ENCODE measurements at places on chromosomes 3 and 15. TPM values are rescaled to one million over a fixed set of nuclear protein-coding genes. Genes with fewer than 3 reads are reported as not detected.

DNA sequence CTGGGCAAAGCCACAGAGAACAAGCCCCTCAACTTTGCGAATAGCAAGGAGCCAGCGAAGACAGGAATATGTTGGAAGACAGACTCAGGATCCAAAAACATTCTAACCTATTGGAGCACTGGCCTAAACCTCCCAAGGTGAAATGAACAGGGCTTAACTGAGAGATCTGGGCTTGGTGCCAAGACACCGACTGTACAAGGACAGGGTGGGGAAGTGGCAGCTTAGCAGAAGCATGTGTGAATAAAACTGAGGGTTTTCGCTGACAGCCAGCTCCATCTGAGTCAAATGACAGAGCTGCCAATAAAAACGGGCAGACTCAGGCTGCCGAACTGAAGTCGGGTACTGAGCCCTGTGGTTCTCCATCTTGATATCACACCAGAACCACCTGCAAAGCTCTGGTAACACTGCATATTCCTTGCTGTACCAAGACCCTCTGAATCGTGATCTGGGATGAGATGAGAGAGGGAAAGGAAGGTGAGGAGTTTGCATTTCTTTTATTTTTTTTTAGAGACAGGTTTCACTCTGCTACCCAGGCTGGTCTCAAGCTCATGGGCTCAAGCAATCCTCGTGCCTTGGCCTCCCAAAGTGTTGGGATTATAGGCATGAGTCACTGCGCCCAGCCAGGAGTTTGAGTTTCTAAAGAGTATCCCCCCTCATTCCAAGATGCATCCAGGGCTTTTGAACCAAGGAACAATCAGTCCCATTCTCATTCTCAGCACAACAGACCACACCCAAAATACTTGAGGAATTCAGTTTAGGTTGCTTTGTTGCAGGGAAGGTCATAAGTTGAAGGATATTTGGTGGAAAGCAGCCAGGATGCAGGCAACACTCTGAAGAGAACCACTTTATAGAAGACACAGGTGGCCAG lies 6.0 kb upstream of the PLCB2 start:
- H3K36me3 ChIP-seq: no peaks in the 10 kb centered on the region
- H3K4me1 ChIP-seq: no peaks in the 10 kb centered on the region

- no peaks in the 10 kb centered on the region for H3K36me3 ChIP-seq
- no peak overlapping the region for H3K4me3 ChIP-seq
- no peaks in the 10 kb centered on the region for H3K4me1 ChIP-seq
- no peak overlapping the region for H3K27ac ChIP-seq
These were observed 1013.6 kb downstream of the ROBO1 start for GRCh38 chr3:78754066-78754743.

DNA sequence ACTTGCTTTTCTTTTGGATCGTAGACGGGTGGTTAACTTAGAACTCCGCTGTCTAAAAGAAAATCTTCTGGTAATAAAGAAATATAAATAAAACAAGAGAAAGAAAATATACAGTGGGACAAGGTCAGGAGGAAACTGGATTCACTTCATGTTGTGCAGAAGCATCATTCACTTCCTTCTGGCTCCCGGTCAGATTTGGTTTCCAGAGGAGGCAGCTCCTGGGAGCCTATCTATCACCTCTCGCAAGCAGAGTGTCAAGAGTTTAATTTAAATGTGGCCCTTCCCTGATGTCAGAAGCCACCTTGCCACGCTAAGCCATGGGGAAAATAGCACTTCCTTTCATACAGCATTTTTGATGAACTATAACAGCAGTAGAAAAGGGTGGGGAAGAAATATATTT lies 139.1 kb downstream of the NSMCE3 start:
- no peaks in the 10 kb centered on the region for H3K36me3 ChIP-seq
- H3K27me3 ChIP-seq: no peaks in the 10 kb centered on the region
- H3K4me1 ChIP-seq: no peaks in the 10 kb centered on the region
- no peak overlapping the region for H3K4me3 ChIP-seq
- no peak for DNase-seq

DNA sequence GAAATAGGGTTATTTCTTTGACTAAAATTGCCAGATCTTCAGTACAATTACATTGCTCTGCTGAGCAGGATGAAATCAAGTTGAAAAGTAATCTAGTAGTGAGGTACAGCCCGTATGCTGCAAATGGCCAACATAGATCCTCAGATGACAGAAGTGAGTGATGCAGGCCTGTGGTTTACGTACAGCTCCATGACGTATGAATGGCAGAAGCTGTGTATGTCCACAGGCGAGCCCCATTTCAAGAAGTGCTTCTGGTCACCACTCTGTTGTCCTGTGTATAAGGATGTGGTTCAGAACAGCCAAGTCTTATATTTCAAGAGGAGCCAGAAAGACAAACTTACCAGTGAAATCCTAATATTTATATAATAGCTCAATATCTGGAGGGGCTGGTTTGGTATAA lies 9.2 kb downstream of the CD86 start:
- no peaks in the 10 kb centered on the region for H3K36me3 ChIP-seq
- H3K27ac ChIP-seq: no peak overlapping the region
- H3K27me3 ChIP-seq: no peaks in the 10 kb centered on the region
- no peaks in the 10 kb centered on the region for H3K4me1 ChIP-seq
- no peak overlapping the region for H3K4me3 ChIP-seq

GRCh38 chr3:134376786-134377426 lies 2.7 kb upstream of the AMOTL2 start:
- H3K27ac ChIP-seq: no peak overlapping the region
- no peaks in the 10 kb centered on the region for H3K36me3 ChIP-seq
- no peak overlapping the region for H3K4me3 ChIP-seq
- no peaks in the 10 kb centered on the region for H3K4me1 ChIP-seq
- peak; percentile 36 for DNase-seq
- no peaks in the 10 kb centered on the region for H3K27me3 ChIP-seq

- no peak overlapping the region for H3K27ac ChIP-seq
- no peak overlapping the region for H3K4me3 ChIP-seq
- H3K27me3 ChIP-seq: no peaks in the 10 kb centered on the region
These were observed 344.3 kb upstream of the UMPS start for GRCh38 chr3:124385996-124386395.

DNA sequence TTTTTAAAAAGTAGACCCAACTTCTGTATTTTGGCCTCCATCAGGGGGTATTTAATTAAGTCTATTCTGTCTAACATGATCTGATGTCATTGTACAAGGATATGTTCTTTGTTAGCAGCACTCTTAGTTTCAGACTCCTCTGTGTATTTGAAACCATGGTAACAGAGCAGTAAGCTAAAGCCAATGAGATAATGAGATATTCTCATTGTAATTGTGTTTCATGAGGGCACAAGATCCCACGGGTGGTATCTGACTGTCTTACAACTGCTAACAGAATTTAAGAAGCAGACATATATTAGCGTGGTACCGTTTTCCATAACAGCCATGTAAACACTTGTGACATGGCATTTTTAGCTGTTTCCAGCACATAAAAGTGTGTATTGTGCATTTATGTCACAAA lies 251.2 kb upstream of the VEPH1 start:
- H3K27me3 ChIP-seq: no peaks in the 10 kb centered on the region
- H3K36me3 ChIP-seq: no peaks in the 10 kb centered on the region
- no peak for DNase-seq
- no peak overlapping the region for H3K27ac ChIP-seq
- no peak overlapping the region for H3K4me3 ChIP-seq

GRCh38 chr3:123153125-123154019 lies 48.4 kb upstream of the SEC22A start:
- no peaks in the 10 kb centered on the region for H3K4me1 ChIP-seq
- no peak overlapping the region for H3K4me3 ChIP-seq
- peak; percentile 6 for DNase-seq
- H3K36me3 ChIP-seq: peaks cover 12% of the 10 kb centered on the region
- no peak overlapping the region for H3K27ac ChIP-seq
- no peaks in the 10 kb centered on the region for H3K27me3 ChIP-seq

DNA sequence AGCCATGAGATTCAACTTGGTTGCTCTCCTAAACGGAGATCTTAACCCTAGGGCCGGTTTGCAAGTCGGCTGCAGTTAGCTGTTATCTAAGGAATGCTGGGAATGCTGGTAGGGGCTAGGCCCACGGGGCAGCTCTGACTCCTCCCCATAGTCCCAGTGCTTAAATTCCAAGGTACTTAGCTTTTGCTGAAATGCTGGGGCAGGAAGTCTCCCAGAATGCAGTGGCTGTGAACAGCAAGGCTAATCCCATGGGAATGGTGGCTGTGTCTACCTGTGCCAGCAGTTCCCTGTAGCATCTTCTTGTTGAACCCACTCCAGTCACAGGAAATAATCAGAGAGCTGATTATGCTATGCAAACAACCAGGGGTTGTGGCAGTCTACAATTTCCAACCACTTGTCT lies 102.5 kb upstream of the TJP1 start:
- H3K4me1 ChIP-seq: peaks cover 10% of the 10 kb centered on the region
- no peaks in the 10 kb centered on the region for H3K27me3 ChIP-seq
- no peak overlapping the region for H3K4me3 ChIP-seq

- H3K36me3 ChIP-seq: no peaks in the 10 kb centered on the region
- no peak overlapping the region for H3K4me3 ChIP-seq
- DNase-seq: no peak
These were observed 732 bp upstream of the GCSAM start for GRCh38 chr3:112133626-112134334.

- H3K27ac ChIP-seq: no peak overlapping the region
- no peaks in the 10 kb centered on the region for H3K36me3 ChIP-seq
- peaks cover 4% of the 10 kb centered on the region for H3K4me1 ChIP-seq
- H3K27me3 ChIP-seq: no peaks in the 10 kb centered on the region
- DNase-seq: no peak
These were observed 17.9 kb upstream of the NMNAT3 start for GRCh38 chr3:139695426-139696313.

DNA sequence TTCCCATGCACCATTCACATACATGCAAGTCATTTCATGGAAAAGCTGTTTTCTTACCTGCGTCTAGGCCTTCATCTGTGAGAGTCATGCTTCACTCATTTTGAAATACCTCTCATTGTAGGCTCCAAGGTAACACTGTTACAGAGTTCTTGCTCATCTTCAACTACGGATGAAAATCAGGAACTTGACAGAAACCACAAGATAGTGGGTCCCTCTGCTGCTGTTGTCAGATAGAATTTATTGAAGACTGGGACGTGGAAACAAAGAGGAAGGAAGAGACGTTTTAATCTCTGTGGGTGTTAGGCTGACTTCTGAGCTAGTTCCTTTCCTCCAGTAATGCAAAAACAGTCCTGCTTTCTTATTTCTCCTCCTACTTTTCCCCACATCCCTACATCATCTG lies at the start of gene P2RY14:
TSS of gene P2RY14 (minus strand) at position 313 of the 400 bp plus-strand sequence. CDS start 64,226 bp downstream, outside the sequence.
- H3K4me1 ChIP-seq: no peaks in the 10 kb centered on the region
- H3K36me3 ChIP-seq: no peaks in the 10 kb centered on the region
- no peak for DNase-seq
- H3K27ac ChIP-seq: no peak within 1 kb of the TSS

GRCh38 chr3:29746163-29746760 lies 465.4 kb downstream of the RBMS3 start:
- no peaks in the 10 kb centered on the region for H3K4me1 ChIP-seq
- H3K27me3 ChIP-seq: no peaks in the 10 kb centered on the region
- no peak for DNase-seq
- H3K27ac ChIP-seq: no peak overlapping the region
- no peaks in the 10 kb centered on the region for H3K36me3 ChIP-seq

- no peaks in the 10 kb centered on the region for H3K27me3 ChIP-seq
- no peak for DNase-seq
- H3K27ac ChIP-seq: no peak overlapping the region
- no peak overlapping the region for H3K4me3 ChIP-seq
These were observed 51.6 kb downstream of the MOBP start for GRCh38 chr3:39519103-39519502.

- no peak overlapping the region for H3K4me3 ChIP-seq
- no peaks in the 10 kb centered on the region for H3K4me1 ChIP-seq
- no peak overlapping the region for H3K27ac ChIP-seq
- DNase-seq: no peak
These were observed 103.6 kb upstream of the ICE2 start for GRCh38 chr15:60582370-60583036.

- peaks cover 2% of the 10 kb centered on the region for H3K36me3 ChIP-seq
- H3K4me1 ChIP-seq: no peaks in the 10 kb centered on the region
- H3K27ac ChIP-seq: peak within 1 kb of the TSS; percentile 47
- H3K4me3 ChIP-seq: peak within 1 kb of the TSS; percentile 88
- no peaks in the 10 kb centered on the region for H3K27me3 ChIP-seq
- DNase-seq: peak; percentile 92
These were observed at the start of gene CHST14 for GRCh38 chr15:40470423-40471104. TSS of gene CHST14 (plus strand) at chr15:40470984. CDS start at chr15:40471214, 230 bp downstream.

The LRRIQ4 gene
- not detected for total RNA-seq

The SHF gene
- 5.2 TPM for total RNA-seq

The OIP5 gene
- 0.94 TPM for total RNA-seq

The ATP1B3 gene
- total RNA-seq: 110 TPM

The TRPM1 gene
- not detected for total RNA-seq

The HES1 gene
- 44.3 TPM for total RNA-seq

The SAXO2 gene
- total RNA-seq: 3.2 TPM

The GOLGA6L24 gene
- not detected for total RNA-seq

The ATP13A3 gene
- total RNA-seq: 103 TPM

The DNAJC19 gene
- 48.4 TPM for total RNA-seq

Measured in kidney (tissue), 22 donors.